NCI-H1417 (cell line): ENCODE measurements at places on chromosomes 13 and 19.

DNA sequence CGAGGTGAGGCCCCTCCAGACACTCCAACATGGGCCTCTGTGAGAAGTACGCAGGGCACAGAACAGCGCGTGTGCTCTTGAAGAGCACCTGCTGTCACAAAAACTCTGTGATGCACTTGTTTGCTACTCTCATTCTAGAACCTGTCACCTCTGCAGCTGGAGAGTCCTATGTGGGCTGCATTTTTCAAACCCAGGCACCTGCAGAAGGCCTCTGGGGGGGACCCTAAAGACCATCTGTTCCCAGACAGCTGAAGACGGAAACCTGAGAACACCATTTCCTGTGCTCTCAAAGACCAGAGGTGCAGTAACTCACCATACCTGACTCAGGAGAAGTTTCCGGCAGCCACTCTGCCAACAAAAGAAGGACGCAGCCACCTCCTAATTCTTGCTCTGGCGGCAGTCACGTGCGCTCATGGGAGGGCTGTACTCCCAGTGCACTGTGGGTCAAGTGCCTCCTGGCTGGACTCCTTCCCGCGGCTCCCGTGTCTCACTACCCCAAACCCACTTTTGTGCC is 28.1 kb downstream of the RANBP3 start:
- peak; percentile 63 for DNase-seq

- no peak for DNase-seq
These were observed 134.0 kb downstream of the KCNRG start for GRCh38 chr13:50149214-50149613.

DNA sequence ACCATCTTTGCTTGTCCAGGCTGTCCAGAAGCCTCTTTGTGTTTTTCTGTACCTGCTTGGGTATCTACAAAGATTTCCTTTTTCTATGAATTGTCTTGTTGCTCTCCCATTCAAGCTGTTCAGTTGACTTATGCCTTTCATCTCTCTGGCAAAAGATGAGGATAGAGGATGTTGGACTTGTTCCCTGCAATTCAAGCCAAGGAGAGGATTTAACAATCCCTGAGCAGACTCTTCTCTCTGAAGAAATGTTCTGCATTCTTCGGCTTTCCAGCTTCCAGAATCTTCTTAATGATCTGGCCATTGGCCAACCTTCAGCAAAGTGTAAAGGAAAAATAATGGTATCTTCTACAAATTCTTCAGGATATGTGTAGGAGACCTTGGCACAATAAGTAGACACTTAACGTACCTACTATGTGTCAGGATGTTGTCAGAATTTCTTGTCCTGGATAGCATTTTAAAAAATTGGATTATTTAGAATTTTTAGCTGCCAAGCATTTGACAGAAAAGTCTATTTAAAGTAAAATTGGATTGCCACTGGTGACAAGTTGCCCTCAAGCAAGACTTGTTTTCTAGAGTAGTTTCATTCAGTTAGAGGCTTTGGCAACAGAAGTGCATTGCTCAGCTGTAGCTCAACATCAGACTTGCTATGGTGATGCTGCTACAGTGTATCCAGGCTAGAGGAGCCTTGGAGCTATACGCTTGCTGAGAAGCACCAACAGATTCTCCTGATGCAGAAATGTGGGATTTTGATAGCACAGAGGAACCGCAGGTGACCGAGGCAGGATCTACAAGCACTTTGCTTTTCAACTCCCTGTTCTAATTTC is 455.7 kb downstream of the SUCLA2 start:
- no peak for DNase-seq

DNA sequence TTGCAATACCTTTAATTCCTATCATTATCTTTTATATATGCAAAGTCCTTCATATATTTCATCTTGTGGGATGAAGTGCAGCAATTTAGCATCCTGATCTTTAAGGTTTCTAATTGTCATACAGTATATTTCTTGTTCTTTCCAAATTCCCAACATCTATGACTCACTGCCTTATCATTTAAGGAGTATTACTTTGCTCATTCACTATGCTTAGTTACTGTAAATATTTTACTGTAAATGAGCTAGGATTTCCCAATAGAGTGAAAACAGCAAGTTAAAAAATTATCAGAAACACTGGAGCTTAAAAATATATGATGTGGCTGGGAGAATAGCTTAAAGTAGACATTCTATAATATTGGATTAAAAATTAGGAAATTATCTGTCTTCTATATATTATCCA is 69.9 kb downstream of the SLITRK6 start:
- no peak for DNase-seq

DNA sequence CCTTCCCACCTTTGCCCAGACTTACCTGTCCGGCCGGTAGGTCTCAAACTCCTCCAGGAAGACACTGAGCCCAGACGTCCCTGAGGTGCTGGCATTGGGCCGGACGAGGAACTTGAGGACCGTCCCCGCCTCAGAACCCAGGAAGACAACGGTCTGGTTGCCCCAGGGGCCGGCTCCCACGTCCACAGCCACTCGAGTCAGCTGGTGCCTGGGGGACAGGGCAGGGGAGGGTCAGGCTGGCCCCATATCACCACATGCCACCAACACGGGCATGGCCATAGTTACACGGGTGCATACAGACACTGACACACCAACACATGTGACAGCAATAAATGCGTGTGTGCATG is 8.4 kb upstream of the LRG1 start:
- DNase-seq = no peak

GRCh38 chr13:101098873-101099272 is 317.4 kb downstream of the NALCN start:
- DNase-seq = no peak

- DNase-seq = peak; percentile 91
These were observed 1.3 kb upstream of the INTS6 start for GRCh38 chr13:51453959-51454703.

DNA sequence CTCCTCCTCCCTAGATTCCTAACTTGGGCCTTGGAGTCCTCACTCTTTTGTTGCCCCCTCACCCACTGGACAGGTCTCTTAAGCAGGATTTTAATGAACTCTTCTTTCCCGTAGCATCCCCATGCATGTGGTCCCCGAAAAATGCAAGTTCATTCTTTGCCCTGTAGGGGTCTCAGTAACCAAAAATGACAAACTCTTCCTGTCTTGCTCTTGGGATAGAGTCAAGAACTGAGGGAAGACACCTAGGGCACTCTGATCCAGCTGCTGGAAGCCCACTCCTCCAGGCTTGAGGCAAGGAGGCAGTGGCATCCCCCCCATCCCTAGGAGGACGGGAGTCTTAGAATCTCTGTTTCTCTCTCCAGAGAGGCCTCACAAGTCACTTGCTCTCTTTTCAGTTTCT is 987.0 kb downstream of the DIAPH3 start:
- no peak for DNase-seq

- no peak for DNase-seq
These were observed 50.8 kb downstream of the FOXO1 start for GRCh38 chr13:40615619-40616018.

- no peak for DNase-seq
These were observed 264.5 kb downstream of the TDRD3 start for GRCh38 chr13:60661521-60661920.

DNA sequence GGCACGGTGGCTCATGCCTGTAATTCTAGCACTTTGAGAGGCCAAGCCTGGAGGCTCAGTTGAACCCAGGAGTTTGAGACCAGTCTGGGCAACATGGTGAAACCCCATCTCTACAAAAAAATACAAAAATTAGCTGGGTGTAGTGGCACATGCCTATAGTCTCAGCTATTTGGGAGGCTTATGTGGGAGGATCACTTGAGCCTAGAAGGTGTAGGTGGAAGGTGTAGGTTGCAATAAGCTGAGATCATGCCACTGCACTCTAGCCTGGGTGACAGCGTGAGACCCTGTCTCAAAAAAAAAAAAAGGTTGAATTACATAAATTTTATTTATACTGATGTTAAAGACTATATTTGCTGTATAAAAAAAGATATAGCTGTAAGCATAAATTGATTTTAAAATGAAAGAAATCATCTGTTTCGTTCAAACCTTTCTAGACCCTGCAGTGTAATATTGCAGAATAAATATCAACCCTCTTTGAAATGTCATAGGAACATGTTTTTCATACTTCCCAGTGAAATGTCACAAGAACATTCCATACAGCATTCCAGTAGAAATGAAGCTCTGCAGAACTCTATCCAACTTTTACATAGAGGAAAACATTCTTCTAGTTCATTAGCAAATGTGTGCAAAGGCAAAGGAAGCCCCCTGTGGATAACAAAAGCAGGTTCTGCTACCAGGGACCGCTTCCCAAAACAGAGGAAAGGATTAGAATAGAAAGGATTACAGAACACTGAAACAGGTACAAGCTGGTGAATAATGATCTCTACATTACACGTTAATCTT is 76.0 kb downstream of the CAB39L start:
- no peak for DNase-seq

- no peak for DNase-seq
These were observed 32.6 kb upstream of the ASF1B start for GRCh38 chr19:14168993-14169392.

GRCh38 chr13:99988529-99989275 is 7.1 kb downstream of the ZIC2 start:
- DNase-seq = peak; percentile 61

DNA sequence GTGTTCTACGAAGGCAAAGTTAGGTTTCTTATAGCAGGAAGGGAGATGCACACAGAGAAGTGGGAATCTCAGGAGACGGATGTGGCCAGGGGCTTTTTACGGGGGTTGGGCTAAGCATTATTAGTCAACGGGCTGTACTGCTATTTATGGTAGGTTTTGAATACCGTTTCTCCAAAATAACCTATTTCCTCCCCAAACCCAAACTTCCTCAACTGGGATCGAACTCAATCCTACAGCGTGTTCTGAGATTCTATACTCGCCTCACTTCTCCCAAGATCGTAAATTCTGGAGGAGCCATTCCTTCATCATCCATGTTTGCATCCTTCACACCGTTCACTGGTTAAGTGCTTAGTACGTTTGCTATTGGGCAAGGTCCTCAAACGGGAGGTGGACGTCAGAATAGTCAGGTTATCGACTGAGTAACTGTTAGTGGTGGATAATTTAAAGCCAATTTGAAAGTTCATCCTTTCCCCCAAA is 1.2 kb upstream of the TRIM13 start:
- no peak for DNase-seq
